ENCODE measurements at places on chromosomes 3 and 15. TPM values are rescaled to one million over a fixed set of nuclear protein-coding genes. Genes with fewer than 3 reads are reported as not detected.

- DNase-seq: no peak
Observed at GRCh38 chr3:170903123-170903522, 5.3 kb downstream of the EIF5A2 start.

GRCh38 chr15:74041777-74042435 lies 40.4 kb downstream of the GOLGA6A start:
- no peak for DNase-seq

DNA sequence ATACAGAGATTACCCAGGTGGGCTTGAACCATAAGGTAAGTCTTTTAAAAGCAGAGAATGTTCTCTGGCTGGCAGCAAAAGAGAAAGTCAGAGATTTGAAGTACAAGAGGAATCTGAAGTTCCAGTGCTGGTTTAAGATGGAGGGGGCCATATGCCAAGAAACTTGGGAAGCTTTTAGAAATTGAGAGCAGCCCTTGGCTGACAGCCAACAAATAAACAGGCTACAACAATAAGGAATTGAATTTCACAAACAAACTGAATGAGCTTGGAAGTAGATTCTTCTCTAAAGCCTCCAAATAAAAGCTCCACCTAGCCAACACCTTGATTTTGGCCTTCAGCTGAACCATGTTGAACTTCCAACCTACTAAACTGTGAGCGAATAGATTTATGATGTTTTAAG lies 85.7 kb downstream of the TRIM42 start:
- no peak for DNase-seq

GRCh38 chr3:23650371-23651140 lies 155.2 kb upstream of the UBE2E1 start:
- no peak for DNase-seq

DNA sequence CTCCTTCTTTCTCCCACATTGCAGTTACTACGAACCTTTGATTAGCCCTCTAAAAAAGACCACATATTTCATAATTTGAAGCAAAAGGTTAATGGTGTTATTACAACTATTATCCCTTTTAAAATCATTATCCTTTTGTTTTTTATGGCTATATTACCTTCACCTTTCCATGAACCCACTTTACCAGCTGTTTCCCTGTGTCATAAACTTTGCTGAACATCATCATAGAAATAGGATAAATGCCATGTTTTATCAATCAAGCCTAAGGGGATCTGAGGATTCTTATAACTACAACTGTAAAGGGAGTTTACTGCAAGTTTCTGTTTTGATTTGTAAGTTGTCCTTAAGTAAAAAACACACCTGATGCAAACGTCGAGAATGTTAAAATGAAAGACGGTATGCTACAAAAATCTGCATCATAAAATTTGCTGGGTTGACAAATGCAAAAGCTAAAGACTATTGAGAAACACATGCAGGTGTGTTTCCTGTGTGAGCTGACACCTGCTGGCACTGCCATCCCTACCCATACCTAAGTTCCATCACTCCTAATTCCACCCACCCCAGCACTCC lies 39.1 kb upstream of the ARRDC4 start:
- no peak for DNase-seq

- DNase-seq: no peak
Observed at GRCh38 chr3:4198491-4198890, 104.7 kb upstream of the SETMAR start.

GRCh38 chr3:130901463-130902204 lies 7.8 kb downstream of the ATP2C1 start:
- DNase-seq: no peak

- DNase-seq: no peak
Observed at GRCh38 chr15:22954326-22954725, 25.8 kb downstream of the CYFIP1 start.

DNA sequence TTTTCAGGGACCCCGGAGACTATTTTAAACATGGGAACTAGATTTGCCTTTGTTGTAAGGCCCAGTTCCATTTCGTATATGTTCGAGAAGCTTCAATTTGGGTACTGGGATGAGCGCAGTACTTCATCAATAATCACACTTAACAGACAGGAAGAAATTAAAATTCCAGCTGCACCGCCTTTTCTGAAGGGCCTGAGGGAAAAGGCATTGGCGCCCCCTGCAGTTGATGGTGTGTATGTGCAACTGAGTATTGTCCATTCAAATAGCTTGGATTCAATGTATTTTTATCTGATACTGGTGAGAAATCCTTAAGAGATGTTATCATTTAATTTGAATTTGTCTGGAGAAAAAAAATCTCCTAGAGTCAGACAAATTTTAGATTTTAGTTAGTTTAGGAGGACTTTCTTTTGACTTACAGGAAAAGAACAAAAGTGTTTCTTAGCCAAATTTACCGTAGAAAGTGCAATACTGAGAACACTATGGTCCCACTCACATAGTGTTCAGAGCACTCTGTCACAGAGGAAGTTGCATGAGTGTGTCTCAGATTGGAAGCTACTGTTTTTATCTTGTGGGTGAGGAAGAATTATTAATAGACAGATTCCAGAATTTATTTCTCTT lies 5.4 kb upstream of the ALDH1A2 start:
- peak; percentile 60 for DNase-seq

DNA sequence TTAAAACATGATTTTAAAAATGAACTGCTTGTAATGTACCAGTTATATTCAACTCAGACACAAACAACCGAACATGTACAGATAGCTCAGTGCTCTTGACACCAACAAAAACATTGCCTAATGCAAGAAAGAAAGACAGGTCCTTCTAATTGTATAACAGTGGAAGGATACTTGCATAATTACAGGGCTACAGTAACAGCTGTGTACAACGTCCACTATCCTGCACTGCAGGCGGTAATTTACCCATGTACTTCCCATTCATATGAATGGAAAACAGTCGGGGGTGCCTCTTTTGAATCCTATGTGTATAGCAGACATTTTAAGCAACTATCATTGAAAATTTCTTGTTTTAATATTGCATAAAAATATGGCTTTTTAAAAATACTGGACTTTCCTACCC lies 41.1 kb upstream of the PLSCR5 start:
- no peak for DNase-seq

GRCh38 chr3:172568701-172569100 lies 45.5 kb upstream of the TNFSF10 start:
- no peak for DNase-seq

GRCh38 chr3:192487033-192487432 lies 240.3 kb downstream of the FGF12 start:
- no peak for DNase-seq

DNA sequence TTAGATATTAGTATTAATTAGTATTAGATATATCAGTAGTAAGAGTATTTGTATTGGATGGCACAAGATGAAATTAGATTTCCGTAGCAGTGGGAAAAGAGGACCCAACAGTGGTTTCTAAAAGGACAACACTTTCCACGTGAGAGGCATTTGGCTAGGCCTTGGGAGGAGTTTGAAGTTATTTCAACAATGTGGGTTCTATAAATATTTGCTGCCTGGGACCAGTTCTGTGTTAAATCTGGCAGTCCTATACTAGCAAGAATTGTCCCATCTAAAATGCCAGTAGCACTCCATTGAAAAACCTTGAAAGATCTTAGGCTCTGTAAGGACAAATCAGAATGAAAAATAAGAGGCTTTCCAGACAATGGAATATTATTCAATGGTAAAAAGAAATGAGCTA lies 347.1 kb upstream of the DNAJC19 start:
- no peak for DNase-seq

DNA sequence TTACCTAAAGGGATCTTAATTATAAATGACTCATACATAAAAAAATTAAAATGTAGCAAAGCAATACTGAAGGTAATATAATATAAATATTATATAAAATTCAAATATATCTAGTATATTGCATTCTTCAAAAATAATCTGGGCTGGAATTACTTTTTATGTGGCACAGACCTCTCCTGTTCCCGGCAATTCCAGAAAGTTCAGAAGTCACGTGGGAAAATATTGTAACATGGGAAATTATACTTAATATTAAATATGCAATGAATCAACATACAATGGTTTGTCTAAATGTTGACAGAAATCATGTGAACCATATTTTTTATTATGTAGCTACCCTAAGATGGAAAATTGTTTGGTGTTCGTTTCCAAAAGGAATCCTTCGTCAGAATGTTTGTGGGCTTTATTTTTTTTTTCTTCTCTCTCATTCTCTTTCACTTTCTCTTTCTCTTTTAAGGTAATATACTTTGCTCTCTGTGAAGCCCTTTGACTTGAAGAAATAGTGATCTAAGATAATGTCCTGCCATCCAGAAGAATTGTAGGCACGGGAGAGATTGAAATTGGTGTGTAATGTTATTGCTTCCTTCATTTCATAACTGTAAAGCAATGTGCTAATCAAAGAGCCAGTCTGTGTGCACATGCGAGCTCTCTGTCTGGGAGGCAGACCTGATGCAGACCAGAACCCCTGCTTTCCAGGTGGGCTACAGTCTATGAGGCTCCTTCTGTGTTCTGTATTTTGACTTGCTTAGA lies 559.4 kb downstream of the NR2F2 start:
- DNase-seq: no peak

DNA sequence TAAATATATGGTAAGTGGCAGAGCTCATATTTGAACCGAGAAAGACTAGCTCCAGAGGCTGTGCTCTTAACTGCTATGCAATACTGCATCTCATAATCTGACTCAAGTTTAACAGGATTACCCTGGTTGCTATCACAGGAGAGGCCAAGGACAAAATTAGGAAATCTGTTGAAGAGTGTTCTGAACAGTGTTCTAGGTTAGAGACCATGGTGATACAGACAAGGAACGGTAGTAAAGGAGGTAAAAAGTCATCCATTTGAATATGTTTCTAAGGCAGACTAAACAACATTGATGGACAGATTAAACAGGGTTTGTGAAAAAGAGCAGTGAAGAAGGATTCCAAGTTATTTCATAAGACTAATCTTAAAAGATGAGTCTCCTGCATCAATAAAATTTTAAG lies 22.1 kb downstream of the PLOD2 start:
- DNase-seq: no peak

GRCh38 chr15:70557521-70558258 lies 205.7 kb downstream of the UACA start:
- no peak for DNase-seq

DNA sequence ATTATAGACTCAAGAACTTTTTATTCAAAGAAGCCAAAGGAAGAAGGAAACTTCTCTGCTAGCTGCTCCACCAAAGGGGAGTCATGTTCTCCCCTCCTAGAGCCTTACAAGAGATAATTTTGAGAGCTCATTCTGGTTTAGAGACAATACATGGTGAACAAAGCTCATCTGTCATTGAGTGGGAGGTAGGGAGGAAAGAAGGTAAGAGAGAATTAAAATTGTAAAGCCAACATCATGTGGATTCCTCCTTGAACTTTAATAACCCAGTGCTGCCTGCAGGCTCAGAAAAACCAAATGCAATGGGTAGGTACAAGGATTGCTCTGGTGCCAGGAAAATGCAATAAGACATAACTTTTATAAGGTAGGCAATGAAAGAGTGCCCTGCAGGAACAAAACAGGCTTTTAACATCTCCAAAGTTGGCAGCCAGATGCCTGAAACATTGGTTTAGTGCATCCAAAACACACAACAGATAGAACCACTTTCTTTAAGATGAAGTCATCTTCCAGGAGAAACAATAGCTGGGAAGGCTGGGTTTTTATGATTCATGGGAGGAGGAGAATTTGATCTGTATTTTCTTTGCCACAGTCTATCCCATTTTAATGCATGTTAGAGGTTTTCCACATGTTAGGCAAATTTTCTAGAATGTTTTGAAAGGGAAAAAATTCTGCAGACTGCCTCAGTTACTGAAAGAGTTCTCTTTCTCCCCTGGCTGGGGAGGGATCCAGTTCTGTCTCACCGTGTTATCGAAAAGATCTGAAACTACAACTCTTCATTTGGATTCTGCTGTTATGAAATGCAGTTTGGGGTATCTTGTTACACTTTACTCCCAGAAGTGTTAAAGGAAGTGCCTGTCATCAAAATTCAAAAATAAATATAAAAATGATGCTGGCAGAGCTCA lies 11.3 kb upstream of the ARHGEF3 start:
- peak; percentile 13 for DNase-seq

DNA sequence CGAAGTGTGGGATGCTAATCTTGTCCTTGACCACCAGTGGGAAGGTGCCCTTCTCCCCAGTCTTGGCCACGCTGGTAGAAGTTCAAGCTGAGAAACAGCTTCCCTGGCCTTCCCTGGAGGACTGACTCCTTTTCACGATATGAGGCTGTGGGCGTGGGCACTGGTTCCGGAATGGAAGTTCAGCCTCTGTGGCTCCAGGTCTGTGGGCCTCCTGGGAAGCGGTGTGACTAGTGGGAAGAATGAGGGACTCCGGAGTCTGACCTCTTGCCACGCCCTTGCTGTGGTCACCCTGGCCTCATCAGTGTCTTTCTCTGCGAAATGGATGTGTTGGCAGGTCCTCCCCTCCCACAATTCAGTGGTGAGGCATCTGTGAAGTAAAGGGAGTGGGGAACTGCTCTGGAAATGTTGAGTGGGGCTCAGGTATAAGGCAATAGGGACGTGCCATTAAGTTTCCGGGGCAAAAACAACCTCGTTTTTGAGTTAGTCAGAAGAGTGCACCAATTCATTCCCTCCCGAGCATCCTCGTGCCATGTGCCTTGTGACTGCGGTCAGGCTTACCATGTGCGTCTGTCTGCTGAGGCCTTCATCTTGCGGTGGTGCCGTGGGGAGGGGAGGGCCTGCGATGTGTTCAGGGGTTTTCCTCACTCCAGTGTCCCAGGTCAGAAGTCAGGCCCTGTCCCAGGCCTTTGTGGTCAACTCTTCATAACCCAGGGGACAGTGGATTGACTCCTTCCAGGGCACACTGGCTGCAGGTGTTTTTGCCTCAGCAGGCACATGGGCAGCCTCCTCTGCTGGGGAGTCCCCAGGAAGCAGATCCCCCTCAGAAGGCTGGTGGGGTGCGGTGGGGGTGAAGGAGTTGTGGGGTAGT lies 11.8 kb upstream of the SEC13 start:
- DNase-seq: no peak

DNA sequence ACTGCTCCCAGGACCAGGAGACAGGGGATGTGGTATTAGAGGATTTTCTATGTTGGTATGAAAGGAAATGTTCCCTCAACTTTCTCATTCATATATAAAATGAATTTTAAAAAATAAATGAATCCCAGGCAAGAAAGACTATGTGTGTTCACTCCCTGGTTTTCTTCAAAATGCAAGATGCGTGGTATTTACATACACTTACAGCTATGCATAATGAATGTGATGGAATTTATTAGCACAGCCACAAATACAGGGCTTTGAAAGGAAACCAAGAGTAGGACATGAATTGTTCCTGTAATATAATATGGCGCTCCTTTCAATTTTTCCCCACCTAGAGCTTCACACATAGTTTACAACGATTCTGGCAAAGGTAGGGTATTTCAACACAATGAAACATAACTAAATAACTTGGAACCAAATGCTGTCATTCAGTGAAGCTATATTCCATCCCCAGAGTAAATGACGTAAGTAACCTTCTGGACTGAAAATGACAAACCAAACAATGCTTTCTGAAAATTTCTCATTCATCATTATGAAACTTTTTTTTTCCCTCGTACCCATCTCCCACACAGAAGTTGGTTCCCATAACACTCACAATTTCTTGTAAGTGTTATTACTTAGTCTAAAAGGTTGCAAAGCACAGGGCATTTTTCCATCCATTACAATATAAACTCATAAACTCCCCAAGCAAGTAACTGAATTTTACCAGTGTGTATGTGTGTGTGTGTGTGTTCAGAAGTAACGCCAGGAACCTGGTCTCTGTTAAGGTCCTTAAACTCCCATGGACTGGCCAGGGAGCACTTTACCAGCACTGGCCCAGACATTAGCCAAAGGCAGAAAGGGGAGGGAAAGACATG lies 41.8 kb downstream of the CBLB start:
- no peak for DNase-seq

Gene ALDH1A3
- total RNA-seq: 148 TPM

Gene GTF2E1
- 32.3 TPM for total RNA-seq

Gene CLEC3B
- total RNA-seq: not detected

Gene CPLX3
- total RNA-seq: not detected

Gene CLDN16
- not detected for total RNA-seq

Gene FMN1
- total RNA-seq: 15.6 TPM

Gene KNG1
- not detected for total RNA-seq

Gene KPNA1
- total RNA-seq: 40.7 TPM

Measured in SJCRH30 (cell line).